SW 1271 (cell line): ENCODE measurements at places on chromosomes 7 and 10.
A peak's percentile ranks its signal among the peaks of the same experiment; 100 is the strongest.

- peak; percentile 95 for DNase-seq
Observed at GRCh38 chr7:100705753-100706671, at the start of gene POP7. TSS of gene POP7 (plus strand) at chr7:100706121. CDS start at chr7:100706831, 710 bp downstream.

- no peak for DNase-seq
Observed at GRCh38 chr7:66296001-66296521, 90.9 kb downstream of the TPST1 start.

- DNase-seq, result no peak
Observed at GRCh38 chr7:107712896-107713295, 31.0 kb upstream of the CBLL1 start.

DNA sequence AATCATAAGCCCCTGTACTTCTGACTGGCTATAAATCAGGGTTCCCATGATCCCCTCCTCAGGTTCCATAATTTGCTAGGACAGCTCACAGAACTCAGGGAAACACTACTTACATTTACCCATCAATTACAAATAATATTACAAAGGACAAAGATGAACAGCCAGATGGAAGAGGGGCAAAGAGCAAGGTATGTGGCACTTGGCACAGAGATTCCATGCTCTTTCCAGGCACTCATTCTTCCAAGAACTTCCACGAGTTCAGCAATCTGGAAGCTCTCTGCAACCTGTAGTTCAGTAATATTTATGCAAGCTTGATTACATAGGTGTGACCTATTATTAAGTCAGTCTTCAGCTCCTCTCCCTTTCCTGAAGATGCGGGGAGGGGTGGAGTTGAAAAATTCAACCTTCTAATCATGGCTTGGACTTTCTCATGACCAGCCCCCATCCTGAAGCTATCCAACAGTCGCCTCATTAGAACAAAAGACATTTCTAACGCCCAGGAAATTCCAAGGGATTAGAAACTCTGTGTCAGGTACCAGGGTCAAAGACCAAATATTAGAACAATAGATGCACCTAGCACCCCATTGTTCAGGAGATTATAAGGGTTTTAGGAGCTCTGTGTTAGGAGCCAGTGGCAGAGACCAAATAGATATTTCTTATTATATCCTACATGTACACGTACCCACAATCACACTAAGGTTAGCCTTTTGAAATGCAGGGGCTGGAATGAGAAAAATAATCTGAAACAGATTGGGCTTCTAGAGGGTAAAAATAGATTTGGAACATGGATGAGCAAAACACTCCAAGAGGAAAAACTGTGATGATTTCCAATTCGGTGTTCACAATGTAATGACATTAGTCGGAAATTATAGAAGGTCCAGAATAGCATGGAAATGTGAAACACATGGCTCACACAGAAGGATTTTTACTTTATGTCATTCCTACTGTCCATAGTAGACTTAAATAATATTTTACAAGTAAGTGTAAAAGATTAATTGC, 7.0 kb downstream of the ANKMY2 start:
- DNase-seq, result no peak

- DNase-seq, result no peak
Observed at GRCh38 chr10:3958472-3958996, 173.5 kb upstream of the KLF6 start.

DNA sequence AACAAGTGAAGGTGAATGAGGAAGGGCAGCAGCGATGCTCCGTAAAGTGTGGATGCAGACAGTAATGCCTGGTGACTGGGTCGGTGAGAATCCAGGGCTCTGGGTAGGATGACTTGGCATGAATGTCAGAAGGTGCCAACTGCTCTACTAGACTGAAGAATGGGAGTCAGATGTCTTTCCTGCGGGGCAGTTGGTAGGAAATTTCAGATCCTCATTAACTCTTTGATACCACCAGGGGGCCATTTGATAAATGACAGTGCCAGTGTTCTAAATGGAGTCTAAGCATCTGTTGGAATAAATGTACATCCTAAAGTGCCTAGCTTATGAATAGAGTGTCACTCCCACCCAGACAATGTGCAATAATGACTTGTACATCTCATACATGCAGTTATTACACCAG, 462.0 kb downstream of the GRM8 start:
- DNase-seq, result peak; percentile 25

GRCh38 chr10:10587744-10588393, 429.8 kb upstream of the CELF2 start:
- no peak for DNase-seq

DNA sequence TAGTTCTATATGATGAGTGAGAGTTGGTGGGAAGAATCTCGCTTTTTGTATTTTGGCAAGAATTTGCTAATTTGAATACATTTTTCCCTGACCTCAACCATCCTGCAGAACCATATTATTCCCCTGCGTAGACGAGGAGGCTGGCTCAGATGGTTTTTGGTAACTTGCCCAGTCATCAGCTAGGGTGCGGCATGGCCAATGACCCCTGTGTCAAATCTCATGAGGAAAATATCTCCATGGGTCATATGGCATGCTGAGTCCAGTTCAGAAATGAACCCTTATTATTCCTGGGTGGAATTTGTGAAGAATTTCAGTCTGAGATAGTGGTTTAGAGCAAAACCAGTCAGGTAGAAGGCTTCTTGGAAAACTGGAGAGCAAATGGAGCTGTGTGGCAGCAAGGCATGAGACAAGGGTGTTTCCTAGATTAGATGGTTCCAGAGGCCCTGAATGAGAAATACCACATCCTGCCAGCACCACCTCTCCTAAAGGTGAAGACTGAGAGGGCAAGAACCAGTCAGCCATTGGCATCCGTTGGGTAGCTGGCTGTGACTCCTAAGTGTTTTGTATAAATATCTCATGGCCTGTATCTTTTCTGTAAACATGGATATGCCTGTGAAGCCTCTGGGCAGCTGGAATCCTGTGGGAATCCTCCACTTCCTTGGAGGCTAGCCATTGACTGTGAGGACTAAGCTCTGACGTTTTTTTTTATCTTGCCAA, 5.8 kb upstream of the UPP1 start:
- no peak for DNase-seq

DNA sequence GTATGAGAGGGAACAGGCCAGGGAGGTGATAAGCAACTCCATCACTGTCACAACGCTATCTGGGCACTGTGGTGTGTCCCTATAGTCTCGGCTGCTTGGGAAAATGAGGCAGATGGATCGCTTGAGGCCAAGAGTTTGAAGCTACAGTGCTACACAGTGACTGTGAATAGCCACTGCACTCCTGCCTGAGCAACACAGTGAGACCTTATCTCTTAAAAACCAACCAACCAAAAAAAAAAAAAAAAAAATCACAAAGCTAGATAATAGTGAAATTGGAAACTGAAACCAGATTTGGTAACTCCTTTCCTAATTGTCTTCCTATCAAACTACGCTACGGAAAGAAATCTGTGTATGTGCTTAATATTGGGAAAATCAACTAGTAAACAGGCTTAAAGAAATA, 14.1 kb downstream of the MICU1 start:
- no peak for DNase-seq

GRCh38 chr7:90119178-90119971, 34.9 kb upstream of the STEAP1 start:
- no peak for DNase-seq

DNA sequence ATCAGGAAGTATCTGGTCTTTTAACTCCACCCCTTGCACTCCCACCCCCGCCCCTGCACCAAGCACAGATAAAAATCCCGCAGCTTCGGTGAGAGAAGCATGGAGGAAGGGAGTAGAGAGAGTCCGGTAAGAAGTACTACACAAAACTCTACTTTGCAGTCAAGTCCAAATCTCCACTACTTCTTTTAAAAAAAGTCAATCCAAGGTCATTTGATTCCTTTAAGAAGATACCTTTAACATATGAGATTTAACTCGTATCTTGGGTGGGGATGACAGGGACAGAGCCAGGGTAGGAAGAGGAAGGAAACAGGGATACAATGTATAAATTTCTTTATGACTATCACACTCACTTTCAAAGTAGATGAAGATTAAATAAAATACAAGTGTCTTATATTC, 132.1 kb downstream of the NRBF2 start:
- DNase-seq, result peak; percentile 55

- no peak for DNase-seq
Observed at GRCh38 chr10:132322586-132323048, 9.4 kb upstream of the LRRC27 start.

- DNase-seq, result peak; percentile 46
Observed at GRCh38 chr10:9331583-9332008, 1277.1 kb downstream of the GATA3 start.

DNA sequence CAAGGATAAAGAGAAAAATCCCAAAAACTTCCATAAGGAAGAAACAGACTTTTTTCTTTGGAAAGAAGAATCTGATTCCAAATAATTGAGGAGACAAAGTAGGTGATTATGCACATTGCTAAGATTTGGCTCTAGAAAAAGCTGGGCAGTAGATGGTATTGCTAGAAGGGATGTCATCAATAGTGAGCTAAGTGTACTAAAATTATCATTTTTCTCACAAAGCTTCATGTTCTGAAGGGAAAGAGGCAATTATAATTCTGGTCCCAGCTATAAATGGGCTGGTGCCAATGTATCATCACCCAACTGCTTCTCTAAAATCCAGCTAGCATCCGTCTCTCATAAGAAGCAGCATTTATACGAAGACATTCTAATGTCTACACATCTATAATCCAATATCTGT, 23.9 kb downstream of the STEAP1 start:
- no peak for DNase-seq

DNA sequence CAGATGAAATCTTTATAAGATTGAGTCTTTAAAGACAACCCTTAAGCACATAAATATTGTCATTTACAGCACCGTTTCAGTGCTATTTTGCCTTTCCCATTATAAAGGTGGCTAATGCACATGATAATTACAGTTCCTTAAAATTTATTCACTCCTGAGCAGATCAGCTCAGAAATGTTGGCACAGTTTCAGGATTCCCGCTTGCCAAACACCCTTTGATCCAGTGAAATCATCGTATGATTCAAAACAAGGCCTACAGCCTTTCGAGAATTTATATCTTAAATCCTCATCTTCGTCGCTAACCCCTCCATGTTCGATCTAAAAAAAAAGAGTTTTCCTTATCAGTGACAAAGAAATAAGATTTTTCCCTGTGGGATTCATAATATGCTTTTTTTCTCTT, 14.1 kb upstream of the SOSTDC1 start:
- DNase-seq, result no peak

DNA sequence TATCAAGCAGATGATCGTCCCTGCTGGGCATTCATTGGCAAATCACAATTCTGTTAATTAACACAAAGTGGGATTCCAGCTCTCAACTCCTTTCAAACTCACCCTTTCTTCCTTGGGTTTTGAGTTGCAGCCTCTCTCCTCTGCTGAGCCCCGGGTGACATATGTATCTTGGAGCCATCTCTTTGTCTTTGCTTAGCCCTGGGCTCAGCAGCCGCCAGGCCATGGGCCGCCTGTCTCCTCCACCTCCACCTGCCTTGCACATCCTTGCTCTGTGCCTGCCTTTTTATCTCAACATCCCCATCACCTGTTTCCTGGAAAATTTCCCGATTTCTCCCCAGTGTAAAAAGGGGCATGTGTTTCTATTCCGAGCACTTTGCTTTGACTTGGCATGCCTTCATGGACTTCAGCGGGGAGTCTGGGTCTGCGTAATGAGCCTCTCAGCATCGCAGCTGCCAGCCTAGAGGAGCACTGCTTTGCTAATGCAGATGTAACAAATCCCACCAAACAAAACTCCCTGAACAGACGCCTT, 141.3 kb upstream of the AGK start:
- DNase-seq, result no peak

DNA sequence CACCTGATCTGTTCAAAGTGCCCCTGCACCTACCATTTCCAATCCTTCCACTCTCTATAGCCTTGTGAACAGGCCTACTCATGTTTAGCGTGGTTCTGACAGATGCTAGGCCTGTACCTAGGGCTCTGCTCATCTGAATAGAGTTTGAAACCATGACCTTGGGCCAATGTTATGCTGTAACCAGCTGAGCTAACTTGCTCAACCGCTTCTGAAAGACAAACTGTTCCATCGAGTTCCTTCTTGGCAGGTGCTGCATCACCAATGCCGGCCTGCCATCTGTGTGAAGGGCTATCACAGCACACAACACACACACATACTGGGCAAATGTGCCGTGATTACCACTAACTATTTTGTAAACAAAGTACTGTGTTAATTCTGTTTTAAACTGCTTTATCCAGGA, 419.0 kb upstream of the GALNT17 start:
- DNase-seq, result no peak

DNA sequence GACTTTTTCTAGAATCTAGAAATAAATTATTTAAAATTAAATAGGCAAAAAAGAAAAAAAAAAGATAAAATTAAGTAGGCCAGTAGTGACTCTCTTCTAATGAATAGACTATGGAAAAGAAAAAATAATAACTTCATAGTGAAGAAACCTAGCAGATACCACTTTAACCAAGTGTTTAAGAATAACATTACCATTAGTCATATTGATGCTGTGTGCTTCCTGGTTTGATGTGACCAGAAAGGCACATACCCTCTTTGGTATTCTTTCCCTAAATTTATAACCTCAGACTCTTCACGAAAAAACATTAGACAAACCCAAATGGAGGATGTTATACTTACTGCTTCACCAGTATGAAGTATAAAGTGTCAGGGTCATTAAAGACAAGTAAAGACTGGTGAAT, 42.6 kb downstream of the KIF20B start:
- DNase-seq, result no peak

DNA sequence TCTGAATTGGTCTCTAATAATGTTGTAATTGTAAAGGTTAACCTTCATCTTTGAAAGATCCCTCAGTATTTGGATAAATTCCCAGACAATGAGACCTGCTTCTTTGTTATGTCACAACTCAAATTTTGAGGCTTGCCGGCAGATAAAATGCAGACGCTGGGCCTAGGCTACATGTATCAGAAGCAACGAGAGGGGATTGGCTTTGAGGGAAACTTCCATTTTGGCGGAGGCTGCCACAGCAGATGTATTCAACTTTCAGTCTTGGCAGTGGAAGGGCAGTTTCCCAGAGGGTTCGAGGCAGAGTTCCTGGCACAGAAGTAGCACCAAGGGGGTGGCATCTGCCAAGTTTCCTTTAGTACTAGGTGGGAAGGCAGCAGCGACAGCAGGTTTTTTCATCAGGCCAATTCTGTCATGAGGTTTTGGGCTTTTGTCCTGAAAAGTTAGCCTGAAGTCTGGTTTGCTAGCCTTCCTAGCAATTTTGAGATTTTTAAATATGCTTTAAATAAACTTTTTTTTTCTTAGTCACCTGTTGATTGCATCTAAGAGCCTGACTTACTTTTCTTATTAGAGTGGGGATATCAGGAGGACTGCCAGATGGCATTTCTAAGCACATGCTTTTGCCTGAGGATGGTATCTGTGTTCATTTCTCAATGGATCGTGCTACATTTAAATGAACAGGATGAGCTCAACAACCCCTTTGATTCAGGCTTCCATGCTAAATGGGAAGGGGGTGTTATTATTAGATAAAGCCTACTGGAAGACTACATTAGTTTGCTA, 89.5 kb upstream of the FAM3C start:
- no peak for DNase-seq

GRCh38 chr7:27189997-27190748, 5.1 kb upstream of the HOXA11 start:
- no peak for DNase-seq

- DNase-seq, result no peak
Observed at GRCh38 chr10:72257051-72257892, 16.5 kb upstream of the DDIT4 start.

GRCh38 chr7:66669088-66669487, 40.4 kb downstream of the KCTD7 start:
- DNase-seq, result no peak
